ACHN (cell line): ENCODE measurements at places on chromosomes 12 and 14.

DNA sequence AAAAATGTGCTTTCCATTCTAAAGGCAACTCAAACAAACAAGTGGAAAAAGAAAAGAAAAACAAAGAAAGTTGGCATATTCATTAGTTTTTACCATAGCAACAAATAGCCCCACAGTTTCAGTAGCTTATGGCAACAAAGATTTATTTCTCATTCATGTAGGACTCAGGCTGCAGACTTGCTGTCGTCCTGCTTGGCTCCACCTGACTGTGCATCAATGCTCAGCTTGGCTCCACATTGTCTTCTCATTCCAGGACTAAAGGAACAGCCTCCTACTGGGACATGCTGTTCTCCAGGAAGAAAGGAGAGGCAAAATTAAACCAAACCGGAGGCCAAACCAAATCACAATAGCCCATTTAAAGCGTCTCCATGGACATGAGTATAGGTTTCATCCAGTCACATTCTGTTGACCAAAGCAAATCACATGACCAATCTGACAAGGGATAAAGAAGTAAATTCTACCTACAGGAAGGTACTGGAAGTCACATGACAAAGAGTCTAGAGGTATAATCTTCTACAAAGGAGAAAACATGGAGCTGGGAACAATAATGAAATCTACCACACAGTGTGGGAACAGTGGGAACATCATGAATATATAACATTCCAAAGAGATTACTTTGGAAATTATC is 222.5 kb downstream of the PIK3C2G start:
- no peak for DNase-seq

- DNase-seq = no peak
These were observed 227.2 kb downstream of the MED13L start for GRCh38 chr12:116050275-116050674.

- no peak for DNase-seq
These were observed 62.1 kb upstream of the G2E3 start for GRCh38 chr14:30496852-30497251.

DNA sequence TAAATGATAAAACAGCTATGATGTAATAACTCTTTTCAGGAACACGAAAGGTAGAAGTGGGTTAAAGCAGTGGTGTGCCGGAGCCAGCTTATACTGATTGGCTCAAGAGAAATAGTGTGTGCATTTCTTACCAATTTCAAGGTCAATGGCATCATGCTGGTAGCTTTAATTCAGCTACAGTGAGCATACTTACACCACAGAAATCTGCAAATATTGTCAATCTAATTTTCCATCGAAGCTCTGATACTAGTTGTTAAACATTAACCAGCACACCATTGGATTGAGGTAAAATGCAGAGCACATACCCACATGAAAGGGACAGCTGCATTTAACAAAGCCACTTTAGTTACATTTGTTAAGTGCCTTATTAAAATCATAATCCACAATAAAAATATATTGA is 225.7 kb downstream of the KCNC2 start:
- no peak for DNase-seq

GRCh38 chr14:86613786-86614185 is 1083.8 kb downstream of the FLRT2 start:
- no peak for DNase-seq

DNA sequence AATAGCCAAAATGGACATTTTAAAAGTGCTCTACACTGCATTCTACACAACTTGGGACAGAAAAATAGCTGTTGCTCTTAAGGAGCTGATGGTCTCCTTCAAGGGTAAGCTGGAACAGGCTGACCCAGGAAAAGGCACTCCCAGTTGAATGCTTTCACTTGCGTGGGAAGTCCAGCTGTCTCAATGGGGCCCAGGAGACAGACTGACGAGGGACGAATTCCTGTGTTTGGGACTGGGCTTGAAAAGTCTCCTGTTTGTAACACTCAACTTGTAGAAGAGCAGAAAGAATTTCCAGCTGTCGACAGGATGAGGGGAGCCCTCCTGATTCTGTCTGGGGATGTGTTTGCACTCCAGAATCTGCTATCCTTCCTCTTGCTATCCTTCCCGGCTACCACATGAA is 180.8 kb downstream of the ZFP36L1 start:
- no peak for DNase-seq

GRCh38 chr12:87323369-87323768 is 705.8 kb downstream of the C12orf50 start:
- DNase-seq = no peak

- no peak for DNase-seq
These were observed 163.6 kb upstream of the PLEKHG7 start for GRCh38 chr12:92539110-92539749.

DNA sequence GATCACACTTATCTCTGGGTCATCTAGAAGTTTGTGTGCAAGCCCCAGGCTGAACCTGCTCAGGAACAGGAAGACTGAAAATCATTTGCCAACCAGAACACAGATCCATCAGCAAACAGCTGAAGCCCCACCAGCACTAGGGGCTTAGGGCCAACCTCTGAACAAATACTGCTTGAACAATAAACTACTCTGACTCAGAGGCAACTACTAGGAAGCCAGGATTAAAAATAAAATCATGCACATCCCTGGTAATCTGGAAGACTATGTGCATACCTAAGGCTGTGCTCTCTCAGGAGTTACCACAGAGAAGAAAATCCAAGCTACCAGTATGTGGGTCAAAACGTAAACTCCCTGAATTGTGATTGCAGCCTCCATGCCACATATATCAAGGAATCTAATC is 15.9 kb downstream of the GALNT8 start:
- DNase-seq = no peak

GRCh38 chr12:125773033-125773640 is 707.9 kb downstream of the AACS start:
- peak; percentile 41 for DNase-seq

DNA sequence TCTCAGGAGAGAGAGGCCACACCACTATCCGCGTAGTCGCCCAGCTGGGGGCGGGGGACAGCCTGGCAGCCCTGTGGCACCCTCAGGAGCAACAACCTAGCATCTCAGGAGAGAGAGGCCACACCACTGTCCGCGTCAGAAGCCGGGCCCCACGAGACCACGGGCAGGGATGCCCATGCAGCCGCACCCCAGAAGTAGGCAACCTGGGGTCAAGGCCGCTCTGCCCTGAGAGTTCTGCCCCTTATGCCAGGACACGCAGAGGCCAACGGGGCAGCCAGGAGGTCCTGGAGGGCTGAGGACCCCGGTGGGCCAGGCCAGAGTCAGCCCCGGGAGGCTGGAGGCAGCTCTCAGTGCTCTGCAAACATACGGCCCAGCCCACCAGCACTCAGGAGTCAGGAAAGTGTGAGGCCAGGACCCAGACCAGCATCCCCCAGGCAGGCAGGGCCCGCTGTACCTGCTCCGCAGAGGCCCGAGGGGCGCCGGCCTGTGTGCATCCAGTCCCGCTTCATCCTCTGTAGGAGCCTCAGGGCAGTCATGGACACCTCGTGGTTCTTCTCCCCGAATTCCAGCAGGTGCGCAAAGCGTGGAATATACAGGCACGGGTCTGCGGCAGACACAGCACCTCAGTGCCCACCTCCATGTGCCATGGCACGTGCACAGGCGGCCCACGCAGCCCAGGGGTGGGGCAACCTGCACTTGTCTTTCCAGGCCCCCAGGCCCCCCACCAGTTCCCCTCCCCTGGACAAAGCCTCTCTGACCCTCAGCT is 7.3 kb upstream of the BTBD6 start:
- no peak for DNase-seq

- no peak for DNase-seq
These were observed 619.6 kb downstream of the FSCB start for GRCh38 chr14:43887523-43887922.

- no peak for DNase-seq
These were observed 99.8 kb downstream of the AKAP6 start for GRCh38 chr14:32428875-32429274.

GRCh38 chr14:68879841-68880575 is 87.1 kb upstream of the ZFP36L1 start:
- DNase-seq = no peak

DNA sequence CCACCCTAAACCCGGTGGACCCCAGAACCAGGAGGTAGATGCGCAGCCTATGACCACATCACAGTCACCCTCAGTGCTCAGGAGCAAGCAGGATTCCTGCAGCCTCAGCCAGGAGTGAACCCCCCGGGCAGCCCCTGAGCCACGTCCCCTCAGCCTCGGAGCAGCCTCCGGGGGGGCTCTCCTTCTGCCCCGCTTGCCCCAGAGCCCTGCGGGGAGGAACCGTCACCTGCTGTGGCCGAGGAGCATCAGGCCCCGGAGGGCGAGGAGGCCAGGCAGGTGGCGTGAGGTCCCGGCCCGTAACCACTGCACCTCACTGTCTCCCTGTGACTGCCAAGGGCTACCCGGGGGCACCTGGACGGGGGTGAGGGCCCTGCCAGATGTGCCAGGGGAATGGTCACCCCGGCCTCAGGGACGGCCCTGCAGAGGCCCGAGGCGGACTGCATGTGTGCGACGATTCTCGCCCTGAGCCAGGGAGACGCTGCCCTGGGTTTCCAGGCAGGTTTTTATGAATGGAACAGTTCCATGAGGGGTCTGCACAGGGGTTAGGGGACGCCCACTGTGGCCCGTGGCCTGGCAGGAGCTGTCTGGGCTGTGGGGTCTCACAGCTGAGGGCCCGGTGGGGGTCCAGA is 58.6 kb downstream of the FBRSL1 start:
- no peak for DNase-seq

GRCh38 chr12:42809226-42809625 is 219.7 kb upstream of the PRICKLE1 start:
- no peak for DNase-seq

- no peak for DNase-seq
These were observed 9.9 kb upstream of the ACVR1B start for GRCh38 chr12:51941604-51942003.

GRCh38 chr12:56031987-56032386 is 9.7 kb upstream of the RPS26 start:
- no peak for DNase-seq

- no peak for DNase-seq
These were observed 127.4 kb upstream of the EGLN3 start for GRCh38 chr14:34078117-34078743.

DNA sequence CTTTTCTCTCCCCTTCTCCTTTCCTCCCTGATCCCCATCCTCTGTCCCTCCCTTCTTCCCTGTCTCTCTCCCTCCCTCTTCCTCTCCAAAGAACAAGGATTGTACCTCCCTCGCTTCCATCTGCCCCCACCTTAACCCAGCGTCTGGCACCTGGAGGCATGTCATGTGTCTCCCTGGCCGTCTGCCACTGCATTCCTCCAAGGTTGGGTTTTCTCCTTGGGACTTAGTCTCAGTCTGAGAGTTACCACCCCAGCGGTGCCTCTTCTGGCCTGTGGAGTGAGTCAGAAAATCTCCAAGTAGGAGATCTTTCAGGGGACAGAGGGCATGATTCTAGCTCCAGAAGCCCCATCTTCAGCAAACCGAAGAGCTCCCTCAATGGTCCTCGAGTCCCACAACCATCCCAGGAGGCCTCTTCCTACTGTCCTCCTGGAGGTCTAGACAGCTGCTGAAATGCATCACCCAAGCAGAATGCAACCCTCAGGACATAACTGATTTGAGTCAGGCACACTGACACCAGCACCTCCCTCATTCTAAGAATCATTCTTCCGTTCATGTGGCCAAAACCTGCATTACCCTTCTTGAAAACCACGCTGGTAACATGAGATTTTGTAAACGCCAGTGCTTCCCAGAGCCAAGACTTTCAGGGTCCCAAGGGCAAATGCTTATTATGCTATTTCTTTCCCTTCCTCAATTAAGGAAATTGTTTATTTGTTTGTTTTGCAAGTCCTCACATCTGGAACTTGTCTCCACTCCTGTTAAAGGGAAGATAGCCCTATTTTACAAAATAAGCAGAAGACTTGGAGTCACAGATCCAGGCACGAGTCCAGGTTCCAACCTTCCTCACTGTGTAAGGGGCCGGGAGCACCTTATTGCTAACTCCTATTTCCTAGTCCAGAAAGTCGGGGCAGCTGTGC is 463.2 kb downstream of the BCL11B start:
- DNase-seq = no peak

- DNase-seq = peak; percentile 29
These were observed 28.1 kb downstream of the TTC6 start for GRCh38 chr14:37623426-37623951.

DNA sequence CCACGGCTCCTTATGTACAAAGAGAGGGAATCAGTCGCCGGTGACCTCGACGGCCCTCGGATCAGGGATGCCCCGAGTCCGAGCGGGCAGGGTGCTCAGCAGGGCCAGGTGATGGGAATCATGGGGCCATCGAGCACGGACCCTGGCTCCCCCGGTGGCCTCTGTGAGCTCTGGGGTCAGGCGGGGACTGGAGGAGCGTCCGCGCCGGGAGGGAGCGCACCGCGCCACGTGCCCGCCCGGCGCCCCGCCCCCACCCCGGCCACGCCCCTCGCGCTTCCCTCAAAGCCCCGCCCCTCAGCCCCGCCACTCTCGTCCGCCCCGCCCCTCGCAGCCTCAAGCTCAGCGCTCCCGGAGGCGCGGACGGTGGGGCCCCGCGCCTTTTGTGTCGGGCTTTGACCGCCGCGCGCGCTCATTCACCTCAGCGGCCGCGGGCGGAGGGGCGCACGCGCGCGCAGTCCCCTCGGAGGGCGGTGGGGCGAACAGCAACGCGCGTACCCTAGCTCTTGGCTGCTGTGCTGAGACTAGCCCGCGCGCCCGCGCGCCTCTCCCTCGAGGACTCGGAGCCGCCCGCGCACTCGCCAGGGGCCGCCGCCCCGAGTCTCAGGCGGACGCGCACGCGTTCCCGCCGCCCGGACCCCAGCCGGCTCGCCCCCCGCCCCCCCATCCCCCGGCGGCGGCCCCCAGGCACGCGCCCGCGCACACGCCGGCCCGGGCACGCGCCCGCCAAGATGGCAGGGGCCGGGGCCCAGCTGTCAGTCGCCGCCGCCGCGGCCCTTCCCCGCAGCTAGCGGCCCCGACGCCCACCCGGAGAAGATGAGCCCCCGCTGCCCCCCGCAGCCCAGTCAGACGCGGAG is 93.9 kb upstream of the EVL start:
- DNase-seq = peak; percentile 81

DNA sequence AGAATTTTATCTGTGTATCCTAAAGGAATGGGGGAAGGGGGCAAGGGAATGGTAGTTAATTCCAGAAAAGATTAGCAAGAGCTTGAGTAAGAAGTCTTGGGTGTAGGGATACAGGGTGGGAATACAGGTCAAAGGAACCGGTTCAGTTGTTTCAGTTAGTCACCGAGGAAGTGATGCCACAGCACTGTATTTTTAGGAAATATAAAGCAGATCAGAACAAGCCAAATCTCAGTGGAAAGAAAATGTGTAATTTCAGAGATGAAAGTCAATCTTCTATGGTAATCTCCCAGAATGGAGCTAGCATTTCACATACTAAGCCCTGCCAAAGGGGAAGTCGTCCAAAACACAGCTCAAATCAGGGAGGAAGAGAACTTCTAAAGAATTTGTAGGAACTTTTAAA is 4.7 kb upstream of the TUBA1C start:
- DNase-seq = peak; percentile 67

DNA sequence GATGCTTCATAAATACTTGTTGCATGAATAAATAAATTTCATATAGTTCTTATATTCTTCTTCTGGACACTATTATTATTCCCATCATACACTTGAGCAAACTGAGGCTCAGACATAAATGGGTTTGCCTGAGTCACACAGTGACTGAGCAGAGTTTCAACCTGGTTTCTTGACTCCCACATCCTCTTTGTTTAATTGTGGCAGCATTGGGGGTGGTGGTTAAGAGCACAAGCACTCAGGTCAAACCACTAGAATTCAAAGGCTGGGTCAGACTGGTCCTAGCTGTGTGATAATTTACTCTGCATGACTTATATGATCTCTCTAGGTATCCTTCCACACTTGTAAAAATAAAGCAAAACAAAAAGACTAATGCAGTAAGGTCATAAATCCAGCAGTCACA is 274.9 kb upstream of the SRRM4 start:
- no peak for DNase-seq

- DNase-seq = no peak
These were observed 249.5 kb downstream of the PHLDA1 start for GRCh38 chr12:75782069-75782581.
